ENCODE measurements at places on chromosomes 2 and 18.

DNA sequence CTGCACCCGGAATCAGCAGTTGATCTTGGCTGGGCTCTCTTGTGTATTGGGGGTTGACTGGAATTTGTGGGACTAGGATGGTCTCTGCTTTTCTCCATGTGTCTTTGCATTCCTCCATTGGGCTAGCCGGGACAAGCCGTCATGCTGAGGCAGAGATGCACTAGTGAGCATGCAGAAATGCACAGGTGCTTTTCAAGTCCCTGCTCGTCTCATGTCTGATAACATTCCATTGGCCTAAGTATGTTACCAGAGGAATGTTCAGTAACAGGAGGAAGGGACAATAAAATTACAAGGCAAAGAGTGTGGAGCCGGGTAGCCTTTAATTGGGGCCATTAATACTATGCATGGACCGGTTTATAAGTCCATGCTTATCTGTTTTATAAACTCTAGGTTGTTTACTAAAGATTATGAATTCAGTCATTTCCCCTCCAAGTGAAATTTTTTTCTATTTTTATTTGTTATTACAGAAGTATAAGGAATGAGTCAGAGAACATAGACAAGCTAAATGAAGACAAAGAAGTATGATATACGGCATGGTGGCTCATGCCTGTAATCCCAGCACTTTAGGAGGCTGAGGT lies 24.4 kb upstream of the AAK1 start:
- DNase-seq = peak; percentile 89

DNA sequence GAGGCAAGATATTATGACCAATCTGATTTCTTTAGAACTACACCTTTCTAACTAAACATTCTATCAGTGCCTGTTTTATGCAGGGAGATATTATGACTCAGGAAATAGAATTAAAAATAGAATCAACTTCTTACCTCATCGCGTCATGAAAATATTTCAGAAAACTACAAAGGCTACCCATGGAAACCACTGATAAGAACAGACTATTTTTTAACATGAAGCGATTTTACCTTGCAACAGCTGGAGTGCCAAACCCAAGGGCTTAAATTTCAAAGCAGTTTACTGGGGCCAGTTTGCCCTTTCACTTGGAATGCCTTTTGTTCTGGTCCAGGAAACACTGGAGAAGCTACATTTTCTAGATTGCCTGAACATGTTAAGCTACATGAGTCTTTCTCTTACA lies 304.8 kb upstream of the CCDC68 start:
- DNase-seq = no peak

- DNase-seq = no peak
These were observed 24.4 kb downstream of the SAP130 start for GRCh38 chr2:128003463-128003862.

DNA sequence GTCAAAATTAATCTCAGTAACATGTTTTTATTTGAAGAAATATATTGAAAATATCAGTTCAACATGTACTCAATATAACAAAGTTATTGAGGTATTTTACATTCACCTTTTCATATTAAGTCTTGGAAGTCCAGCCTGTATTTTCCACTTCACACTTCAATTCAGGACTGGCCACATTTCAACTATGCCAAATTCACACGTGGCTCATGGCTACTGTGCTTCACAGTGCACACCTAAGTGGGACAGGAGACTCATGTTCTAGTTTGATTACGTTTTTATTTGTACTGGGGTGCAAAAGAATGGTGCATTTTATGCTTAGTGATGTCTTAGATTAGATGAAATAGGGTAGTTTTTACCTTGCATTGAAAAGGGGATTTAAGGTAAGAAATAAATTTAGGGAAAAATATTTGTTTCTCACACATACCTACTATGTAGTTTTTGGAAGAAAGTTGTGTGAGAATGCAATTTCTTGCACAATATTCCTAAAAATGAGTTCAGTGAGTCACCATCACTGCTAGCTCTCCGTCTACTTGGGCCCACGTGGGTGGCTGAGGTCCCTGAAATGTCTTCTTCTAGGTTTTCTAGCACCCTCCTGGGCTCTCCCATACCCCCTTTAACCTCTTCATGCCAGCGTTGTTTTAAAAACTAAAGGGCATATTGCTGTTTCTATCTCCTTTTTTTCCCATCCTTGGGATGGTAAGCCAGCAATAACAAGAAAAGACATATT lies 87.0 kb downstream of the ST6GAL2 start:
- DNase-seq = no peak

DNA sequence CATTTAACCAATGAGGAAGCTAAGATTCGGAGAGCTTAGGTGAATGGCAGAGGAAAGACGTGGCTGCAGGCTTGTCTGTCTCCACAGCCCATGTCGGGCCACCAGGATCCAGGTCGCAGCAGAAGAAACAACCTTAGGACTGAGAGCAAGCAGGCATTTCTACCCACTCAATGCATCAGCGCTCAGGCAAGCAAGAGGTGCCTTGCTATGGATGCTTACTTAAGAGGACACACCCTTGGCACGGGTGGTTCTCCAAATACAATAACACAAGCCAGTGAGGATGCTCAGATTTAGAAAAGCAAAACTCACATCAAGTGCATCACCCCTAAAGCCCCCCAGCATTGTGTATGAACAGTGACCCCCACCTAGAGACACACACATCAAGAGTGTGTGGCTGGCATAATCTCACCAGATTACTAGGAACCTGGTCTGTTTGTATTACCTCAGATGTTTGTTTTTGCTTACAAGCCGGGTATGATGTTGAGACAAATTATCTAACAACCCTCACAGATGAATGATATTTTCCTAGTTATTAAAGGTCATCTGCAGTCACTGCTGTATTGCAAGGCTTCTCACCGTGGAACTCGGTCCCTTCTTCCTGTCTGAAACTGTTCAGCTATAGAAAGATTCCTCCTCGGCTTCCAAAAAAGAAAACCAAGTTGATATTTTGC lies 34.2 kb upstream of the NPAS2 start:
- peak; percentile 59 for DNase-seq

DNA sequence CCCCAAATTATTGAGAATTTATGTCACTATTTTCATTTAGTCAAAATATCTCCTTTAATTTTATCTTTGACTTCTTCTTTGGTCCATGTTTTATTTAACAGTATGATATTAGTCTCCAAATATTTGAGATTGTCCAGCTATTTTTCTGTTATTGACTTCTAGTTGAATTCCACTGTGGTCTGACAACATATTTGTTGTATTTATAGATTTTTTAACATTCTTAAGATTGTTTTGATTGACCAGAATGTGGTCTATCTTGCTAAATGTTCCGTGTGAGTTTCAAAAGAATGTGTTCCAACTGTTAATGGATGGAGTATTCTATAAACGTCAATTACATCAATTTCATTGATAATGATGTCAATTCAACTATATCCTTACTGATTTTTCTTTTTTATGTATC lies 1452.1 kb downstream of the SUCLG1 start:
- DNase-seq = no peak

DNA sequence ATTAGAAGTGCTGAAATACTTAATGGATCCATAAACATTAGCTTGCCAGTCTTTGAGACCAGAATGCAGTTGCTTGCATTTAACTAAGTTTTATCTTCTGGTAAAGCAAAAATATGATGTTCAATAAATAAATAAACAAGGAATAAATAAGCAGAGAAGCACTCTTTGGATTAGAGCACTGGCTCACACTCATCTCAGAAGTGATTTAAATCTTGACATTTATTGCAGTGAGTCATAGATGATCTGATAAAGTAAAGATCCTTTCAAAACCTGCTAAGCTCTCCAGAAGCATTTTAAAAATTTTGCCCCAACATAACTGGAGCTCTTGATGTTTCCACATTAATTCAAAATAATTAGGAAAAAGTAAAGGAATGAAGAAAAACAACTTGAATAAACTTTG lies 66.8 kb downstream of the KYNU start:
- DNase-seq = peak; percentile 88

DNA sequence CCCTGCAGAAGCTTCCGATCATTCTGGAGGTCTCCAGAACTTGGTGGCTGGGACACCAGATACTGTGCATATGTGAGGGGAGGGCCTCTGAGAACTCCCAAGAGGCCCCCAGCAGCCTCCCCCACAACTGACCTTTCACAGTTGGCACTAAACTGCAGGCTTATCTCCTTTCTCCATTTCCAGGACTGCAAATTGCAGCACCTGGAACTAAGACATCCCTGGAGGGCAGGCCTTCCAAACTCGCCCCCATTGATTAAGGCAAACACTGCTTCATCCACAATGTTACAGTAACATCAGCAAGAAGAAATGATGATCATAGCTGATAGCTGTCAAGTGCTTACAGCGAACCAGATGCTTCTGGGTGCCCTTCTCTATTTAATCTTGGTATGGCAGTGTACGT lies 67.9 kb downstream of the TGOLN2 start:
- no peak for DNase-seq

- DNase-seq = peak; percentile 28
These were observed 26.7 kb downstream of the AGPS start for GRCh38 chr2:177419274-177419673.

GRCh38 chr18:57910817-57911216 lies 107.7 kb upstream of the ATP8B1 start:
- DNase-seq = peak; percentile 15

- no peak for DNase-seq
These were observed 255.1 kb upstream of the THUMPD2 start for GRCh38 chr2:40034198-40034597.

DNA sequence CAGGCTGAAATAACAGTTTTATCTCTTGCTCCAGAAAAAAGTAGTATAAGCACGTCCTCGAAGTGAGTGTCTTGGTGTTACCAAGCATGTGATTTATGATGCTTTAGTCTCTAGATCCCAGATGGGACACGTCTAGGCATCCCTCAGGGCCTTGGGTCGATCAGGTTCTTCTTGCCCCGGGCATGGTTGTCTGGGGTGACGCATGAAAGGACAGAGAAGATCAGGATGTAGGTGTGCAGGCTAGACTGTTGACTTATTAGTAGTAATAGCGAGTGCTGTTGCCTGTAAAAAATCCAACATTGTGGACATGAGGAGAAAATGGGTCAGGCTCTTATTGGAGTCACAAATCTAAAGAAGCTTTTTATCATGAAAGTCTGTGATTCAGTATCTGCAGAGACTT lies 94.0 kb upstream of the NFU1 start:
- DNase-seq = no peak

DNA sequence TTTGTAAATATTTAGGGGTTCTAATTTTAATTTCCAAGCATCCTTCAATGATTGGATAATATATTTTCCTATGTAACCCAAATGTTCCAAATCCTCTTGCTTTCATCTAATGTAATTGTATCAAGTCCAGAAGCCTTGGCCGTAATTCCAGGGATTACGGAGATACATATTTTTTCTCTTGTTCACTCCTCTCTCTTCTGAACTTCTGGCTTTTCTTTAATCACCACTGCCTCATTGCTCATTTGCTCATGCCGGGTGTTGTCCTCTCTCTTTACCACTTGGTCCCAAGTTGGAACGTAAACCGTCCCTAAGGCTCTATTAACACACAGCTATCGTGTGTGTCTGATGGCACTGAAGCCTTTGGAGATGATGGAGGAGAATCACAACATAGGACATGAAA lies 188.7 kb upstream of the COL3A1 start:
- DNase-seq = no peak

DNA sequence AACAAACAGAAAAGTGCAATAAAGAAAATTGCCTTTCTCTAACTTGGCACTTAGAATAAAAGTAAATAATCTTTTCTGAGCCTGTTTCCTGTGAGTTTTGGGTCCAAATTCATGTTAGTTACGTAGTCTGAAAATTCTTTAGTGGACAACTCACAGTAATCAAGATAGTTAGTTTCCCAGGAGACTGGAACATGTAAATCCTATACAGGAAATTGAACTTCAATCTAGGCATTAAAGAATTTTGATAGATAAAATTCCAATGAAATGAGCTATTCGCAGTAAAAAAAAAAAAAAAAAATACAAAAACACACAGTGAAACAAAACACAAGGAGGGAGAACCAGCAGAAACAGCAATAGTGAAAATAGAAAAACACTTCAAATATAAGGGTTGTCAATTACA lies 83.8 kb upstream of the REG3G start:
- no peak for DNase-seq

GRCh38 chr18:72470391-72470790 lies 73.8 kb downstream of the CBLN2 start:
- DNase-seq = no peak

Data from PC-3 (cell line).